SJSA1 (cell line): ENCODE measurements at places on chromosomes 1 and 21.

DNA sequence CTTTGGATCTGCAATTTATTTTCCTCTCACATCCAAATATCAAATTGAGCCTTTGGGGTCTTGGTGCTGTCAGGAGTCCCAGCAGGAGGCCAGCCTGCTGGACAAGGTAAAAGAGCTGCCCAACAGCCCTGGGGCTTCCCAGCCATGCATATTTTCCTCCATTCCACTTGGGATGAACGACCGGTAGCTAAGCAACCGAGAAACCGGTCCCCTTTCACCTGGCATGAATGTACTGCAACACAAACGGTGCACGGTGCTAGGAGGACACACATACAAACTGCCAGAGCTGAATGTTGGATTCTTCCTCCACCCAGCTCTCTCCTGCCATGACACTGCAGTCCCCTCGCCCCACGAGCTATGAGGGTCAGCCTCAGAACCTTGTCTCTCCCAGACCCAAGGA is 42.7 kb downstream of the BCAR3 start:
- no peak for DNase-seq

GRCh38 chr1:94634977-94635416 is 93.4 kb upstream of the F3 start:
- DNase-seq: no peak

DNA sequence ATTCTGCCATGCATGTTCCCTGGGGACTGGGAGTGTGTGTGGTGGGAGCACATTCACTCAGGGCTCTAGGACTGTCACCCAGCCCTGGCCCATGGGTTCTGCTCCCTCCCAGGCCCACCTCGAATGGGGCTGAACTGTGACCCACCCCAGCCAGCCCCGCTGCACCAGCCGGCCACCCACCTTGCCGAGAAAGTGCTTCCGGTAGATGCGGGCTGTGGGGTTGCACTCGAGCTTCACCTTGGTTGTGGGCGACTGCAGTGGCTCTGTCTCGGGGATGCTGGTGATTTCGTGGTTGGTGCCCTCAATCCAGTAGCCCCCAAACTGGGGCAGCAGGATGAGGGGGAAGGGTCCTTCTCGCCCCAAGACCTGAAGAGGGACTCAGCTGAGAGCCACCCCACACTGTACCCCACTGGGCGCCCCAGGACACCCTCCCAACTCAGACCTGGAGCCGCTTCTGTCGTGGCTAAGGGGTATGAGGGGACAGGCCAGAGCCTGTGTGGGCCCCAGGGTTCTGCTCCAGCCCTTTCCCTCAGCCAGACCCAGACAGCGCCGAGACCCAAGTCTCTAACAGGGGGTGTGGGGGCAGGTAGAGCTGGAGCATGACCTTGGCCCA is 51.9 kb downstream of the RAP1GAP start:
- DNase-seq: no peak

DNA sequence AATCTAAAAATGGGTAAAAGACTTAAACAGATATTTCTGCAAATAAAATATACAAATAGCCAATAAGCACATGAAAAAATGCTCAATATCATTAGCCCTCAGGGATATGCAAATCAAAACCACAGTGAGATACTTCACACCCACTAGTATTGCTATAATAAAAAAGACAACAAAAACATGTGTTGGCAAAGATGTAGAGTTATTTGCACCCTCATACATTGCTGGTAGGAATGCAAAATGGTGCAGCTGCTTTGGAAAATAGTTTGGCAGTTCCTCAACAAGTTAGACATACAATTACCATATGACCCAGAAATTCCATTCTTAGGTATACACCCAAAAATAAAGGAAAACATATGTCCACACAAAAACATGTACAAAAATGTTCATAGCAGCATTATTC is 30.2 kb downstream of the ZZZ3 start:
- DNase-seq: no peak

DNA sequence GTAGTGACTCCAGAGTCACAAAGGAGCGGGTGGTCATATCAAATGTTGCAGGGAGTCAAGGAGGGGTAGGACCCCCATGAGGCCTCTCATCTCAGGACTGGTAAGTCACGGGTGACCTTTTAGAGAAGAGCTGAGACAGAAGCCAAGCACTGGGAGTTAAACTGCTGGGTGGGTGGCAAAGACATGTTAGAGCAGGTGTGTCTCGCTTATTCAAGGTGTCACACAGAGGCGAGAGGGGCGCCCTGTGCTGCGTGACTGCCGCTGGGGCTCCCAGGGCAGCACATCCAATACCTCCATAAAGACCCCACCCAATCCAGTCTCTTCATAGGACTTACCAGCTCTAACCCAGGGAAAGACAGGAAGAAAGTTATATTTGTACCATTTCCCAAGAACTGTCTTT is 15.2 kb downstream of the CASQ2 start:
- no peak for DNase-seq

DNA sequence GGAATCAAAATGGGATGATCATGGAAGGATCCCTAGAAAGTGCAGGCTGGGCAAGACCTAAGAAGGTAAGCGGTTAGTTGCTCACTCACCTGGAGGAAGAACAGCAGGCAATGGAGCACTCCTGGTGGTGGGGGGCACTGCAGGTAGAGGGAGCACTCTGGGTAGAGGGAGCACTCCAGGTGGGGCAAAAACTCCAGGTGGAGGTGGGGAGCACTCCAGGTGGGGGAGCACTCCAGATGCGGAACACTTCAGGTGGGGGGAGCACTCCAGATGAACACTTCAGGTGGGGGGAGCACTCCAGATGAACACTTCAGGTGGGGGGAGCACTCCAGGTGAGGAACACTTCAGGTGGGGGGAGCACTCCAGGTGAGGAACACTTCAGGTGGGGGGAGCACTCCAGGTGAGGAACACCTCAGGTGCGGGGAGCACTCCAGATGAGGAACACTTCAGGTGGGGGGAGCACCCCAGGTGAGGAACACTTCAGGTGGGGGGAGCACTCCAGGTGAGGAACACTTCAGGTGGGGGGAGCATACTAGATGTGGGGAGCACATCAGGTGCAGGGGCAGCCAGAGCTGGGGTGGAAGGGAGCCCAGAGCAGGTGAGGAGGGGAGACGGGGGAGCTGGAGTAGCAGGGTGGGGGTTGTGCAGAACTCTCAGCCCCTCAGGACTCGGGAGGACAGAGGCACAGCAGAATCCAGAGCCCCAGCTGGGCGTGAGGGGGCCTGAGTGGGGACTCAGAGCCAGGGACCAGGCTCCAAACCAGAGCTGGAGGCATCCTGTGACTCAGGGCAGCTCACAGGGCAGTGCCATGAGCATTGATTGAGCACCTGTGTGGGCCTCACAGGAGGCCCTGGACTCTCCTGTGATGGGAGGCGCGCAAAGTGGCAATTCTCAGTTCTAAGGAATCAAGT is 37.7 kb upstream of the COL6A1 start:
- no peak for DNase-seq

DNA sequence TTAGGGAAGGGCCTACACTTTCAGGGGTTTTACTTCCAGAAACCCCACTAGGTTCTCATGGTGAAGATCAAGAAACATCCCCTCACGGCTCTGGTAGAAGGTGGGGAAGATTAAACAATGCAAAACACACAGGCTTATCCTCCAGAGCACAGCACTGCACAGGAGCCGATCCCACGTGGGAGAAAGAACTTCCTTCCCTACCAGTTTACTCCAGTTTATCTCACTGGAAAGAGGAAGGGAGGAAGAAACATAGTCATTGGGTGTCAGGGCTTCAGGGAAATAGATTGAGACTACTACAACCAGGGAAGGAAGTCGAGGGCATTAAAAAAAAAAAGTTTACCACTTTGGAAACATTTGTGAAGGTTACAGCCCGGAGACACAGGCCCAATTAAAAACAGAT is 164.4 kb downstream of the NTPCR start:
- DNase-seq: no peak

DNA sequence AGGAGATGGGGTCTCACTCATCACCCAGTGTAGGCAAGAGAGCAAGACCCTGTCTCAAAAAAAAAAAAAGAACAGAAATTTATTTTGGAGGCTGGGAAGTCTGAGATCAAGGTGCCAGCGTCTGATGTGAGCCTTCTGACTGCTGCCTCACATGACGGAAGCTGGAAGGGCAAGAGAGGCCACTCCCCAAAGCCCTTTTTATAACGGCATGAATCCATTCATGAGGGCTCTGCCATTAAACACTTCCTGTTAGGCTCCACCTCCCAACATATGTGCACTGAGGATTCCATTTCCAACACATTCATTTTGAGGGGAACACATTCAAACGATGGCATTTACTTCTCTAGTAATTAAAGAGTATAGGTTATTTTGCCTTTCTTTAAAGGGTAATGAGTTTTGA is 50.9 kb upstream of the C1orf198 start:
- no peak for DNase-seq

DNA sequence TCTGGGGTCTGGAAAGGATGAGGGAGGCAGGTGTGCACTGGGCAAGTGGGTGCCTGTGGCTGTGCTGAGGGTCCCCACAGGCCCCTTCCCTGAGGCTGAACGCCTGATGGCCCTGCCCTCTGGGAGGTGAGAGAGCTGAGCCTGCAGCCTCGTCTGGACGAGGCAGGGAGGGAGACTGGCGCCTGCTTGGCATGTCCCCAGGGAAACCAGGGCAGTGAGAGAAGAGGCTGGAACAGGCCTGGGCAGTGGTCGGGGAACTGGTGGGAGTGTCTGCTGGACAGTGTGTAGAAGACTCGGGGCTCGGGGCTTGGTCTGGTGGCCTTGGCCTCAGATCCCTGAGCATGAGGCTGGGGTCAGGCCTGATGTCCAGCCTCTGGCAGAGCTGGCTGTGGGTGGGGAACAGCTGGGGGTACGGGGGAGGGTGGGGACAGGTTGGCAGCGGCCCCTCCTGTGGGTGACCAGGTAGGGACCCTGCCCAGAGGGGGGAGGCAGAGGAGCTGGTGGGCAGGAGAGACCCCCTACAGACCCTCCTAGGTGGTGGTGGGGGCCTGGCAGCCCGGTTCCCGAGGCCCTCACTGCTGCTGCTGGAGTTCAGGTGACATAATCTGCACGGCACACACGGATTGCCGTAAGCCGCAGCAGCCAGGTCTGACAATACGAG is 30.8 kb upstream of the PLCH2 start:
- no peak for DNase-seq

DNA sequence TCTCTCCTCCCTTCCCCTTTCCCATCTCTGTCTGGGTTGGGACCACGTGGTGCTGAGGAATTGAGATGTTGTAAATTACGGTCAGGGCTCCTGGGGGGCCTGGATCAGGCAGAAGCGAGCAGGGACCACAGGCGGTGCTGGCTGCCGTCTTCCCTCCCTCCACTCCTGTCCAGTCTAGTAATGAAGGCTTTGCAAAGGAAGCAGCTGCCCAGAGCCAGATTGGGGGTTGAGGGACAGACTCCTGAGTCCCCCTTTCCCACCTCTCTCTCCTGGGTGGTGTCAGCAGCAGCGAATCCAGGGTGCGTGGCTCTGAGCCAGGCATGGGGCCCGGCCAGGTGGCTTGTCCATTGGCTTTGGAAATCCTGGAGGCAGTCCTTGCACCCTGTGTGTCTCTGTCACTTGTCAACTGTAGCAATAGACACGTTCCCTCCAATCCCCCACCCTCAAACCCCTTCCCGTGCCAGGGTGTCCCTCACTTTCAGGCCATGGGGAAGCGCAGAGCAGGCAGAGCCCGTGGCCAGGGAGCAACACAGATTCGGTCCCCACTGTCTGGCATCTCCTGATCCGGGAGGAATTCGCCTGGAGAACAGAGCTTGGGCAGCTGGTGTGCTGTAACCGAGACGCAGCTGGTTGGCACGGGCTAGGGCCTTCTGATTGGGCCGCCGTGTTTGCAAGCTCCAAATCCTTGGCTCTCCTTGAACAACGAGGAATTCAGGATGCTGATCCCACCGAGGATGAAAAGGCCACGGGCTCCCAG is 64.8 kb upstream of the WNT4 start:
- no peak for DNase-seq

DNA sequence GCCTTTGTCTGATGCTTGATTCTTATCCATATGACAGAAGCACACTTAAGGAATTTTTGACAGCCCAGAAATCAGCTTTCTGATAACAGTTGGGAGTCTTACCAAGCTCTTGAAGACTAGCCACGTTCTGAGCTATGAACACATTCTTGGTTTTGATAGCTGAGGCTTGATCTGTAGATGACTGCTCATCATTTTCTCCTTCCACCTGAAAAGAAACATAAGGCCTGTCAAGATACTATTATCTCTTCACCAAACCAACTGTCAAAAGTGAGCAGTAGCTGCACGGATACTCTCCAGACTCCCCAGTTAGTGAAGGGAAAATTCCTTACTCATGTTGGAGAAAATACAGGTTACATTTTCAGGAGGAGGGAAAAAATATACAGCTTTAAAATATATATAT is 12.2 kb downstream of the UBR4 start:
- no peak for DNase-seq

DNA sequence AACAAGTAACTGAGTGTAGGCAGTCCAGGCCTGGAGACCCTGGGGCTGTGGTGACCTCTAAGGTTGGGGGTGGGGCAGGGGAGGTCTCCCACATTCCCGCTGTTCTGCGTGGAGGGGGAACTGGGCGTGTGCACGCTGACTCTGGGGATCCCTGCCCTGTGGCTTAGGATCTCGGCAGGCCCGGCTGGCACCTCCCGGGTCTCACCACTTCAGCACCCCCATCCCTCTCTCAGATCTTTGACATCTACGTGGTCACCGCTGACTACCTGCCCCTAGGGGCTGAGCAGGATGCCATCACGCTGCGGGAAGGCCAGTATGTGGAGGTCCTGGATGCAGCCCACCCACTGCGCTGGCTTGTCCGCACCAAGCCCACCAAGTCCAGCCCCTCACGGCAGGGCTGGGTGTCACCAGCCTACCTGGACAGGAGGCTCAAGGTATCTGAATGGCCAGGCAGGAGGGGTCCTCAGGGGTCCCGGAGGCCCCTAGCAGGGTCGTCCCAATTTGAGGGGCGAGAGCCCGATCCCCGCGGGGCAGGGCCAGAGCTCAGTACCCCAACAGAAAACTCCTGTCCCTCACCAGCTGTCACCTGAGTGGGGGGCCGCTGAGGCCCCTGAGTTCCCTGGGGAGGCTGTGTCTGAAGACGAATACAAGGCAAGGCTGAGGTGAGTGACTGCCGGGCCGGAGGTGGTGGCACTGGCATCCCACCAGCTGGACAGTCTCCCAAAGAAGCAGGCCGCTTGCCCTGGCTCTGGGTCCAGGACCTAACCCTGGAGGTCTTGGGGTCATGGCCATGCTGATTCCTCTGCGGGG is 68.7 kb downstream of the TRIM11 start:
- peak; percentile 43 for DNase-seq

DNA sequence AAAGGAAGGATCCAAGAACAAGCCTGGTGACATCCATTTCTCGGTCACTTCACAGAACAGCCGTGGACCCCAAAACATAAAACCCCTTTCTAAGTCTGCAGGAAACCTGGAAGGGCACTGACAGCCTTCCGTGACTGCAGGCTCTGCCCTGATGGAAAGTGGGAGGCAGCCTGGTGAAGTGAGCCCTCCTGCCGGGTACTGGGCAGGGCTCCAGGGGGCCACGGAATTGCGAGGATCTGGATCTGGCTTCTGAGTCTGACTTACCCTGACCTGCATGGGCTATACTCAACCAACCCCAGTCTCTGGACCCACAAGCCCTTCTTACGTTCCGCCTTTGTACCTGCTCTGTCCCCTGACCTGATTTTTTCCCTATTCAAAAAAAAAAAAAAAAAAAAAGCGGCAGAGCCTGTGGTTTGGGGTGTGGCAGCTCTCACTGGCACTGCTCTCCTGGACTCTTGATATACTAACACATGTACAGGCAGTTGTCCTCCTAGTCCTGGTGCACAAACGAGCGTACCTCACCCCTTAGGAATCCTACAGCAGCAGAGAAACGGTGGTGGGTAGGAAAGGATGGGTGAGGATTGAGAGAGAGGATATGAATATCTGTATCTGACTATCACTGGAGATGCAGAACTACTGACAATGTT is 82.9 kb downstream of the BEND5 start:
- DNase-seq: no peak

- DNase-seq: no peak
Measured at GRCh38 chr1:9187004-9187403, 47.6 kb upstream of the H6PD start.

- no peak for DNase-seq
Measured at GRCh38 chr1:150513351-150513791, 2.2 kb upstream of the FALEC start.
